ENCODE measurements at places on chromosomes 7 and 10.

DNA sequence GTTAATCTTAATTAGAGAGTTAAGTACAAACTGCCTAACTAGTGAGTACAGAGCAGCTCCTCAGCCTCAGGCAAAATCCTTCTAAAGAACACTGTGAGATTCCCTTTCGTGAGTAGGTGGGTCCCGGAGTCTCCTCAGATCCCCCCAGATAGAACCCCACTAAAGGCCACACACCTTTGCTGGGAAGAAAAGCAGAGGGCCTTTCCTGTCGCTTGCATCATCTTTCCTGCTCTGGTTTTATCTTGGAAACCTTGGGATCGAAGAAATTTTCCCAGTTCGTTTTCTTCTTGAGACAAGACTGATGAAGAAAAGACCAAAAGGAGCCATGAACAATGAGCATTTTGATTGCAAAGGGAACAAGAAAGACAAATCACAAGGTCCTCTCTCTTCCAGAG, 40.9 kb downstream of the ICA1 start:
- no peak for DNase-seq

- DNase-seq = no peak
Measured at GRCh38 chr10:99582255-99582770, 37.9 kb downstream of the SLC25A28 start.

GRCh38 chr7:1150400-1151002, 9.5 kb downstream of the ZFAND2A start:
- DNase-seq = no peak

- DNase-seq = no peak
Measured at GRCh38 chr10:89565180-89565579, 29.8 kb upstream of the SLC16A12 start.

GRCh38 chr10:59082249-59082648, 94.2 kb upstream of the PHYHIPL start:
- no peak for DNase-seq

GRCh38 chr10:58453105-58453504, 59.6 kb upstream of the BICC1 start:
- no peak for DNase-seq

GRCh38 chr7:135537905-135538304, 19.8 kb upstream of the NUP205 start:
- DNase-seq = no peak

DNA sequence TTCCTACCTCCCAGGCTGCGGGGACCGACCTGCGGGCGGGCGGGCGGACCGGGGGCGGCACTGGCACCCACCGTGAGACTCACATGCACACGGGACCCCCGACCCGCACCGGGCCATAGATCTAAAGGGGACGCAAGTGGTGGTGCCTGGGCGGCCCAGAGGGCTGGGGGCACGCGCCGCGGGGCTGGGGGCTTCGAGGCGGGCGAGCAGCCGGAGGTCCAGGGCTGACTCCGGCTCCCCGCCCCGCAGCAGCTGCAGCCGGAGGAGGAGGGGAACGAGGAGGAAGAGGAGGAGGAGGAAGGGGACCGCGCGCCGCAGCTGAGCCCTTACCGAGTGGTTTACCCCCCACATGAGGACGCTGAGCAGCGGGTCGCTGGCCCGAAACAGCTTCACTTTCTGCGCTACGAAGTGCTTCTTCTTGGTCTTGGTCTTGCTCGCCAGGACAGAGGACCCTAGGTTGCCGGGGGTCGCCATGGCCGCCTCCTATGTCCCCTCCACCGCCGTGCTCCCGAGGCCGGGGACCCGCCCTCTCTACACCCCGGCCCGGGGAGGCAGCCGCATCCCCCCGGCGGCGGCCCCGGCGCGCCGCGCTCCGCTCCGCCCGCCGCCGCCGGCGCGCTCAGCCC, 412 bp downstream of the PIP4K2A start:
- peak; percentile 9 for DNase-seq

DNA sequence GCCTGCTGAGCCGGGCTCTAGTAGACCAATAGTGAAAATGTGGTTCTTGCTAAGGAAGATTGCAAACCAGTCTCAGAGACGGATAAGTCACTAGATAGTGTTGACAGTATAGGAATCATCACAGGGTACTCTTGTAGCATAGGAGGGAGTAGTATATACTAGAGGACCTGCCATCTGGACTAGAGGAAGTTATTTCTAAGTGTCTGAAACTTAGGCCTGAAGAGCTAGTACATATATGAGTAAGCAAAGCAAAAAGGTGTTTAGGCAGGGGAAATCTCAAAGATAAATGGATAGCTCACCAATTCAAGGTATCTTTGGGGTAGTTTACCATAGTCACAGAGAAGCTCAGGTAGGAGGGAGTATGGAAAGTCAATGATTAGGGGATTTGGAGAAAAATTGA, 428.1 kb downstream of the CNTNAP2 start:
- no peak for DNase-seq

DNA sequence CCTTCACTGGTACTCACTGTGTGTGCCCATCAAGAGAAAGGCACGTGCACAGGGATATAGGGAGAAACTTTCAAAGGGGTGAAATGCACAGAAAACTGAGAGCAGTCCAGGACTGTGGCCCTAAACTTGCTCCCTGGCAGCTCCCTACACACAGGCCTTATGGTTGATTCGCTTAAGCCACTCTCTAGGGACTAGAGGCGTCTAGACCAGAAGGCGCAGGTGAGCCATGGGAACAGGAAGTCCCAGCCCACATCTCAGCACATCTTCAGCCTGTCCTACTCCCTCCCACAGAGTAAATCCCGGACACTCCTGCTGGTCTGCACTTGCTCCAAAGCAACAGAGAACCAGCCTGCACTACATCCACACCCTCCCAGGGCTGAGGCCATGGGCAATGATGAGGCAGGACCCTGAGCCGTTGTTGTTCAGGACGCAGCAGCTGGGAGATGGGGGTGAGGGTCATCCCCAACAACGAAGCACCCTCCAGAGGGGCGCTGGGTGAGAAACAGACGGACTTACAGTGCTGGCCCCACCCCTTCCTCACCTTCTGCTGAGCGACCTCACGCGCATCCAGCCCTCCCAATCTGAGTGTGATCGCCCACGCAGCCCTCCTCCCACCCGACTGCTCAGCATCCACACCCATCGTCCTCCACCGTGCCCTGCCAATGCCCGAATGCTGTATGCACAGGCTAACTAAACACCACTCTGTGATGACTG, 109.3 kb downstream of the TNS3 start:
- DNase-seq = no peak

DNA sequence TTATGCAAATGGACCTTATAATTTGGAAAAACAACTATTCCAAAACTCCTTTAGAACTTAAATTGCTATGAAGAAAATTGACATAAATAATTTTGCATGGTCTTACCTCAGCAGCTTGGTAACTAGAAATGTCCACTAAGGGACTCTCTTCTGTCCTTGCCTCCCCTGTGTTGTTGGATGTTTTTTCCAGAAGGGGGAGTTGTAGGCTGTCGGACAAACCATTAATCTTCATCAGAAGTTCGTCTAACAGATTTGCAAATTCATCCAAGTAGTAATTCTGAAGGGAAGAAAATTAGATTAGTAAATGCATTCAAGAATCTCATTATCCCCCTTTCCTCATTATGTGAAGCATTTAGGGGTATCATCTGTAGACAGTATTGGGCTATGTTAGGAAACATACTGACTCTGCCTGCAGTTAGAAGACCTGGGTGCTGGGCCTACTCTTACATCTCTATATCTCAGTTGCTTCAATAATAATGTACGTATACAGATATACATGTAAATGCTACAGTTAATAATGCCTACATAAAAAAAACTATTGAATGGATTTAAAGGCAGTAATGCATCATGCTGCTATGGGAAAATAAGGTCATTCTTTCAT, 155.6 kb downstream of the PKD1L1 start:
- no peak for DNase-seq

GRCh38 chr10:132637477-132638129, 100.0 kb downstream of the INPP5A start:
- DNase-seq = no peak

- DNase-seq = no peak
Measured at GRCh38 chr10:3043512-3044368, 23.6 kb upstream of the PFKP start.

DNA sequence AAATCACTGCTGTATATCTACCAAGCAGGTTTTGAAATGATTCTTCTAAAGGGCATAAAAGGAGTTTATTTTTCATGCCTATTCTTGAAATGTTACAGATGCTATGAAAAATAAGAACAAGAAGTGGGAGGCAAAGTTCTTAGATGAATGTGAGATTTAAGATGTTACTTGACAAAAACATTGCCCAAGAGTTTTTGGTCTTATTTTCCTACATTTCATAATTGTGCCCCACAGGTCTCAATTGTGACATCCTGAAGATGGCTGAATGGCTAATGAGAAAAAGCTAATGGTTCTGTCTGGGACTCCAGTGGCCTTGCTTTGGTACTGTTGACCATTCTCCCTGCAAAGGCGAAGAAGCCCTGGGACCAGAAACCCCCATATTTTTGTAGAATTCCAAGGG, 43.0 kb upstream of the IFRD1 start:
- no peak for DNase-seq

- no peak for DNase-seq
Measured at GRCh38 chr10:53115660-53116059, 343.1 kb upstream of the MBL2 start.

GRCh38 chr10:79250259-79250658, 97.0 kb upstream of the PPIF start:
- DNase-seq = no peak

DNA sequence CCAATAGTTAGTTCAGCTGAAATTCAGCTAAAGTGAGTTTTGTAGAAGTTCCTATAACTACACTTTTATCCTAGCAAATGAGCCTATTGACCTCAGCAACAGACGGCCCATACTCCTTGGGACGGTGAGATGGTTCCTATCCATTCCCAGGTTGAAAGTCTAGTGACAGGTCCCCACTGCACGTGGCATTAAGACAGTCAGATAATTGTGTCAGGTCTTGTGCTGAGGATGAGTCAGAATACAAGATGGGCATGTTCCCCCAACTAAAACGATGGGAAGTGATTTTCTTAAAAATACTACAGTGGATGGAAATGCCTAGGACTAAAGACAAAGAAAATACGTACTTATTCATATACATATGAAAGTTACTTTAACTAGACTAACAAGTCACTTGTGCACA, 2.1 kb downstream of the CAV1 start:
- DNase-seq = no peak

GRCh38 chr10:96675846-96676245, 44.5 kb downstream of the PIK3AP1 start:
- DNase-seq = no peak

GRCh38 chr10:114920459-114920858, 17.5 kb upstream of the TRUB1 start:
- no peak for DNase-seq

GRCh38 chr7:51005074-51005473, 222.4 kb upstream of the GRB10 start:
- no peak for DNase-seq

DNA sequence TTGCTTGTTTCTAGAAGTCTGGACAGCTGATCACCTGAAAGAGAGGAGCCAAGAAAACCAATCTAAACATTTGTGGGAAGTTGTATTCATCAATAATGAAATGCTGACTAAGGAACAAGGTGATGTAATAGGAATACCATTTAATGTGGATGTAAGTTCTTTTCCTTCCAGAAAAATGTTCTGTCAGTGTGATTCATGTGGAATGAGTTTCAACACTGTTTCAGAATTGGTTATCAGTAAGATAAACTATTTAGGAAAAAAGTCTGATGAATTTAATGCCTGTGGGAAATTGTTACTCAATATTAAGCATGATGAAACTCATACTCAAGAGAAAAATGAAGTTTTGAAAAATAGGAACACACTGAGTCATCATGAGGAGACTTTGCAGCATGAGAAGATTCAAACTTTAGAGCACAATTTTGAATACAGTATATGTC, 39.8 kb upstream of the ZNF37A start:
- no peak for DNase-seq

GRCh38 chr10:44659320-44659719, 251.8 kb upstream of the TMEM72 start:
- no peak for DNase-seq

- DNase-seq = peak; percentile 16
Measured at GRCh38 chr10:119205894-119206602, 1.3 kb upstream of the GRK5 start.

DNA sequence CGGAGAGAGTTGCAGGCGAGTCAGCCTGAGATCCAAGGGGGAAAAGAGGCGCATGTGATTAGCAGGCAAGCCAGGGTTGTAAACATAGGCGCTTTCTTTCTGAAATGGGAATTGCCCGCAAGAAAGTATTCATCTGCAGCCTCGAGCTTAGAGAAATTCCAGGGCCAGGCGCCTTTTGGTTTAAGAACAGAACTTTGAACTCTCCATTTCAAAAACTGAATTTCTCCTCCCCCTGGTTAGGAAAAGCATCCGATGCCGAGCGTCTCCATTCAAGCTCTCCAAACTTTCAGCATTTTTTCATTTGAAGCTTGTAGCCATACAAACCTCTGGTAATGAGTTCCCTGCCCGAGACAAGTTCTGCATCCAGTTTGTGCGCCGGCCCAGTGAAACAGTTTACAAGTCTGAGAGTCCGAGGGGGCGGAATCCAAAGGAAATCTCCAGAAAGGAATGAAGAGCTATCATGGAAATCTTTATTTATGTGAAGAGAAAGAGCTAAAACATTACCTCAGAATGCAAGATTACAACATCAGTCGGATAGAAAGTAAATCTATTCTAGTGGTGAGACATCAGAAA, 69.9 kb downstream of the FAM204A start:
- no peak for DNase-seq

Data from activated T-helper 1 cell treated with anti-CD3 and anti-CD28 coated beads, Interleukin-2, amount 50 U/mL, for 16 hours (primary cell).